ENCODE measurements at places on chromosomes 16 and 17.

DNA sequence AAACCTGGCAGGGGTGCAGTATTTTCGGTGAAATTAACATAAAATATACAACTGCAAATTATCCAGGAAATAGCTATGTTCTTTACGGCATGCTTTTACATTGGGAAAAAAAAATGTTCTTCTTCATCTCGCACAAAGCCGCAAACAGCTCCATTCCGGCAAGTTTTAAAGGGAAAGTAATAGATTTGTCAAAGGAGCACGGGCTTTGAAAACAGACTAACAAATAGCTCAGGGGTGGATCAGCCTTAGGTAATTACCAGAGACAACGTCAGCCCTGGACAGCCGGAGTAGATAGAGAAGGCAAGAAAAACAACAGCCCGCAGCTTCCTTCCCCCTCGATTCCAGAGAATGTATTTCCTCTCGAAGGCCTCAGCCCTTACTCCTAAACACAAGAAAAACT lies 222.5 kb downstream of the C16orf78 start:
- no peak for DNase-seq

DNA sequence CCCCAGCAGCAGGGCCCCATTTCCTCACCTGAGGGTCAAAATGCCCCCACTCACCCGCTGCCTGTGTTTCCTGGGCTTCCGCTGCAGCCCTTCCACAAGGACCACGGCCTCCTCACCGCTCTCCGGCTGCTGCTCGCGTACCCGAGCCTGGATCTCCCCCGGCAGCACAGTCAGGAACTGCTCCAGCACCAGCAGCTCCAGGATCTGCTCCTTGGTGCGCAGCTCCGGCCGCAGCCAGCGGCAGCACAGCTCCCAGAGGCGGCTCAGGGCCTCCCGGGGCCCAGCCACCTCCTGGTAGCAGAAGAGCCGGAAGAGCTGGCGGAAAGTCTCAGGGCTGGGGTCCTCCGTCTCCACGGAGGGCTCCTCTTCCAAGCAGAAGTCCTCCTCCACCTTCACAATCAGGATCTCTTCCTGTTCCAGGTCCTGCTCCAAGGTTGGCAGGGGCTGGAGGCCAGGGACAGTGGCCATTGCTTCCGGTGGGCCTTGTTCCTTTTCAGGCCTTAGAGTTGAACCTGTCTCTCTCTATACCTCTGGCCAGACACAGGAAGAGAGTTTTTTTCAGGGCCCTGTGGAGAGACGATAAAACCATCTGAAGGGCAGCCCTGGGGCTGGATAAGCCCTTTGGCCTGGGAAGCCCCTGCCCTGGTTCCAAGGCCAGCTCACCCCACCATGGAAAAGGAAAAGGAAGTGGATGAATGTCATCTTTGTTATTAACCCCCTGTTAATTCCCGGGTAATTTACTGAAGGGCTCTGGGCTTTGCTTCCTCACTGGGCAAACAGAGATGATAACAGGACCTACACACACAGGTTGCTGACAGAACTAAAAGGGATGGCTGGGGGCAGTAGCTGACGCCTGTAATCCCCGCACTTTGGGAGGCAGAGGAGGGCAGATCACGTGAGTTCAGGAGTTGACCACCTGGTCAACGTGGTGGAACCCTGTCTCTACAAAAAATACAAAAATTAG lies 1.2 kb downstream of the ZNF500 start:
- no peak for DNase-seq

- DNase-seq, result no peak
Measured at GRCh38 chr17:58306131-58306951, 22.3 kb downstream of the TSPOAP1 start.

DNA sequence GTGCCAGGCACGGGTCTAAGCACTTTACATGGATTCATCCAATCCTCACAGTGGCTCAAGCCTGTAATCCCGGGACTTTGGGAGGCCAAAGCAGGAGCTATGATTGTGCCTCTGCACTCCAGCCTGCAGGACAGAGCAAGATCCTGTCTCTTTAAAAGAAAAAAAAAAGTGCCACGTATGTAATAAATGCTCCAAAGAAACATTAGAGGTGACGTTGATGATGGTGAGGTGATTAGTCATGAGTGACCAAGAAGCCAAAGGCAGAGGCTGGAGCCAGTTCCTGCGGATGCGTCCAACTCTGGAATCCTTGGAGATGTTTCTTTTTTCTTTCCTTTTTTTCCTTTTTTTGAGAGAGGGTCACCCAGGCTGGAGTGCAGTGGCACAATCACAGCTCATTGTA lies 59.4 kb upstream of the SIAH1 start:
- no peak for DNase-seq

GRCh38 chr16:67399218-67399733 lies 6.0 kb upstream of the TPPP3 start:
- no peak for DNase-seq

- DNase-seq, result no peak
Measured at GRCh38 chr17:80762076-80762475, 217.4 kb downstream of the RPTOR start.

GRCh38 chr17:77863814-77864161 lies 94.7 kb upstream of the TNRC6C start:
- no peak for DNase-seq

DNA sequence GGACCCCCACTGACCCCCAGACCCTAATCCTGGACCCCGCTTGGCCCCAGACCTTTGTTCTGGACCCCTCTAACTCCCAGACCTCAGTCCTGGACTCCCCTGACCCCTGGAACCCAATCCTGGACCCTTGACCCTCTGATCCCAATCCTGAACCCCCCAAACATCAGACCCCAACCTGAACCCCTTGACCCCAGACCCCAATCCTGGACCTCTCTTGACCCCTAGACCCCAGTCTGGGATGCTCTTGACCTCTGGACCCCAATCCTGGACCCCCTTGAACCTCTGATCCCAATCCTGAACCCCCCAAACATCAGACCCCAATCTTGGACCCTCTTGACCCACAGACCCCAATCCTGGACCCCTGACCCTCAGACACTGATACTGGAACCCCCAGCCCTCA lies 13.5 kb upstream of the P2RX1 start:
- no peak for DNase-seq

DNA sequence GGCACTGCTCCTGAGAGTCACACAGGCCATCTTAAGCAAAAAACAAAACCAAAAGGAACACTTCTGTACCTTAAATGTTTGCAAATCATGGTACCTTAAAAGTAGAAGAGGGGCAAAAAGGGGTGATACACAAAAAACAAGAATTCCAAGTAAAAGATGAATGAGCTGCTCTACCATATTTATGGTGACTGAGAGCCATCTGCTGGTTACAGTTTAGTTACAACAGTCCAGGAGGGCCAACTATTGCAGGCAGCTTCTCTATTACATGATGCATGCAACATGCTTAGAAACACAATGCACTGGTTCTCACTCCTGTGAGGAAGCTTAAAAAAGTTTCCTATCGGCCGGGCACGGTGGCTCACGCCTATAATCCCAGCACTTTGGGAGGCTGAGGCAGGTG lies 53.5 kb downstream of the STX8 start:
- DNase-seq, result no peak

DNA sequence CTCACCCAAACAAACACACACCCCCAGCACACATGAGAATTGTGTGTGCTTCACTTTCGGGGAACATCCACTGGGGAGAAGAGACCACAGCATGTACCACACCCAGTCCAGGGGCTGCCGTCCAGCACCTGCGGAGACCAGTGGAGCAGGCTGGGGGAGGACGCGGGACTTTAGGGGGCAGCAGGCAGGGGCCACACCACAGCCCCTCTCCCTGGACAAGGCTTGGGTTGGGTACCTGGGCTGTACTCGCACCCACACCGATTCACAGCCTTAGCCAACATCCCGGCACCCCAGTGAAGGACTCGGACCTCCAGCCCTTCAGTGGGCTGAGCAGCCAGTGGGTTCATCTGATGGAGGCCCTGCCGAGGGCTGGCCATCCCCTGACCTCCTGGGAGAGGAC lies 63.3 kb downstream of the RBFOX3 start:
- no peak for DNase-seq

- no peak for DNase-seq
Measured at GRCh38 chr17:21209511-21210175, 4.3 kb downstream of the TMEM11 start.

DNA sequence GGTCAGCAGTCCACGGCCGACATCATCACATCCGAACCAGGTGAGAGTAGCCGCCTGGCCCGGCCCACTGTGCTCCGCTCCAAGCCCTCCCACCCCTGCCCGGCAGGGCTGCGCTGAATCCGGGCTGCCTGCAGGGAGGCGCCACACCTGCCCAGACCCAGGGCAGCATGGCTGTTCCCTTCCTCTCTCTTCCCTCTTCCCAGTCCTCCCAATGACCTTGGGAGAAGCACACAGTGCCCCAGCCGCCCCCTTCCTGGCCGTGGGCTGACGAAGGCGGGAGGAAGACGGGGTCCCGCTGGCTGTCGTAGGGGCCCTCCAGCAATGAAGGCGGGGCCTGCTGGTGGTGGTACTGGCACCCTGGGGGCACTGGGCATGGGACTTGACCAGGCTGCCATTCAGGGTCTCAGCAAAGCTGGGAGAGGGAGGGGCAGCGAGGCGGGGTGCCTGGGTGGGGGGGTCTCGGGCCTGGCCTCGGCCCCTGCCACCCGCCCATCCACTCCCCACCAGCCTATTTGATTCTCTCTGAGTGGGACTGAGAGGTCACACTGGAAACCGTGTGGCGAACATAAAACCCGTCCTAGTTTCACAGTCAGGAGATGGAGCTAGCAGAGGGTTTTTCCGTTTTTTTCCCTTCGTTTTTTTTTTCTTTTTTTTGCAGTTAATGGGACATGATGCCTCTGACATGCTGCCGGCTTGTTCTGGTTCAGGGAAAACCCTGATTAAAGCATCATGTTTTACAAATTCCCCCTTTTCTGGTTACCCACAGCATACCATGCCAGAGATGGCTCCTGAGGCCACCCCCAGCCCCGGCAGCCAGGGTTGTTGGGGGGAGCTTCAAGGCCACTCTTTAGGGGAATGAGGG lies 50.6 kb downstream of the BAHCC1 start:
- DNase-seq, result no peak

GRCh38 chr17:70702683-70703255 lies 533.4 kb downstream of the KCNJ2 start:
- DNase-seq, result no peak

DNA sequence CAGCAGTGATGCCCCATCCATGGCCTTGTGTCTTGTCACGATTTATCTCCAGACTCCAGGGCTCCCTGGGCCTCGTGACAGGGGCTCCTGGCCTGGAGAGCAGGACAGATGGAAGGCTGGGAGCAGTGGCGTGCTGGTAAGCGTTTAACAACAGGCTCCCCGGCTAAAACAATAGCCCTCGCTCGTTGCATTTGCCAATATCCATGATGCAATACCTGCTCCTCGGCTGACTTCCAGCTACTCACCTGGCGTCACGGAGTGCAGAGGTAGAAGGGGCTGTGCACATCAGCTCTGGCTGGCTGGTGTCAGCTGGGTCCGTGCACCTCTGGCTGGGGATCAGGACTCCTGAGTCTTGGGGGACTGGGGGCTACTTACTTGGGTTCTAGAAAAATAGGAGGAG lies 1.5 kb upstream of the BICDL2 start:
- no peak for DNase-seq

DNA sequence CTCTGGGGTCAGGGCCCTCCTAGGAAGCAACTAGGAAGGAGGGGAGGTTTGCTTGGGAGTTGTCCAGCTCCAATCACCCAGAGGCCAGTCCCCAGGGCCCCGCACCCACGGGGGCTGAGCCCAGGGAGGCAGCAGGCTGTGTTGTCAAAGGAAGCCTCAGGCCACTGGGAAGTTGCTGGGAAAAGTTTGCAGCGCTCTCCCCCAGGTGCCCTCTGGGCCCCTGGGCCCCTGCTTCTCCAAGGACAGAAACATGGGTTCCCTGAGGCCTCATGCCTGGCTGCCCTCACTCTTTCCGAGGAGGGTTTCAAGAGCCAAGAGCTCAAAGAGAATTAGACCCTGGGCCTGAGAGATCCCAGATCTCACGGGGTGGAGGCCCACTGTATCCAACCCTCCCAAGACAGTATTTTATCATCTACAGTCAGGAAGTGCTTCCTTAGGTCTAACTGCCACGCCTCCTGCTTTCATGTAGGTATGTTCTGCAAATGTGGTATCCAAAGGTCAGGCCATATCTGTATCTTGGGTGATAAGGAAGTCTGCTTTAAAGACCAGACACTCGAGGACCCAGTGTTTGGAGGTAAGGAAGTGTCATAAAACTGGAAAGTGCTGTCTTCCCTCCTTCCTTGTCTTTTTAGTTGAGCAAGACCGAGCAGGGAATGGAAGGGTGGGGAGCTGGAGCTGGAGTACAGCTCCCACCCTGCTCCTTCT lies 44.2 kb upstream of the ZNF423 start:
- no peak for DNase-seq

DNA sequence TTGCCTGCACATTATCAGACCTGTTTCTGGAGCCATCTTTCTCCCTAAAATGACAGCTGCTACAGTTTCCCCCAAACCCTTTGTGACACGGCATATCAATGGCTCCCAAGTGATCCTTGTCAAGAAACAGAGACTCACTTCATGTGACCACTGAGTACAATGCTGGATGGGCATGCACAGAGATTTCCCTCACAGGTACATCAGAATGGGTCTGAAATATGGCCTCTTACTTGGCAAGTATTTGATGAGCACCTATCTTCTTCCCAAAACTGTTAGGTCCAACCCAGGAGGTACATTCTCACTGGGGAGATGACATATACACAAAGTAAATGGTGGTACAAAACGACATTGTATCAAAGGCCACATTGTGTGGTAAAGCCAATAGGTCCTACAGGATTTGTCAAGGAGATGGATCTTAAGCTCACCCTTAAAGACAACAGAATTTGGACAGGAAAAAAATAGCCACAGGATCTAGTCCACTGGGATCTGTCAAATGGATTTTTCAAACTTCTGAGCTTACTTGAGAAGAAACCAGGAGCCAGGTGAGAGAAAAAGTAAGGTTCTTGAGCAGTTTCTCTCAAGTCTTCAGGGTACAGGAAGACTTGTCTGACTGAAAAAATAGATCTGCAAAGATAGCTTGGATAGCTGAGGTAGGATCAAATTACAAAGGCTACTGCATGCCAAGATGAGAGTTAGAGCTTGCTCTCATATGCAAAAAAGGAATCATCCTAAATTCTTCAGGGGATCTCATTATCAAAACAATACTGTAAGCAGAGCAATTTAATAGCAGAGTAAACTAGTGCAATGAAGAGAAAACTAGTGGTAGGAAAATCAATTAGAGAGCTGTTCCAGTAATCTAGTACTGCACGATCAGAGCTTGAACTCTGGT lies 28.8 kb downstream of the RNF43 start:
- DNase-seq, result no peak

DNA sequence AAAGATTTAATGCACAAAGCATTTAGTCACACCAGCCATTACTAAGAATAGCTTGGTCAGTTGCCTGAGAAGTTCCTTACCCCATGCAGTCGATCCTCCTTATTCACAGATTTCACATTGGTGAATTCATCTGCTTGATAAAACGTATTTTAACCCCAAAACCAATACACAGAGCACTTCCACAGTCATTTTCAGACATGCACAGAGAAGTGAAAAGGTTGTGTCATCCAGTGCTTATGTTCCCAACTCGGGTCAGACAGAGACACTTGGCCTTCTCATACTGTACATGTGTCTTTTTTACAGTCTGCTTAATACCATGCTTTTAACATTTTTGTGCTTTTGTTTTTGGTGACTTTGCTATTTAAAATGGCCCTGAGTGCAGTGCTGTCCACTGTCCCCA lies 219.7 kb downstream of the SPECC1 start:
- DNase-seq, result no peak

- peak; percentile 55 for DNase-seq
Measured at GRCh38 chr17:75827308-75828075, 16.7 kb downstream of the UNC13D start.
